ENCODE measurements at places on chromosomes 5 and 9. TPM values are rescaled to one million over a fixed set of nuclear protein-coding genes. Genes with fewer than 3 reads are reported as not detected.

PCDHGA2 gene
- total RNA-seq, result 0.13 TPM

ECSCR gene
- not detected for total RNA-seq

SLC36A3 gene
- total RNA-seq, result not detected

PRR16 gene
- 2.8 TPM for total RNA-seq

CYLC2 gene
- not detected for total RNA-seq

IL4 gene
- total RNA-seq, result not detected

CAMK2A gene
- 0.13 TPM for total RNA-seq

CCDC180 gene
- total RNA-seq, result 2.3 TPM

FOXD4 gene
- not detected for total RNA-seq

RARS1 gene
- 101 TPM for total RNA-seq

CDKN2A gene
- total RNA-seq, result 404 TPM

GRCh38 chr9:21141427-21141882 lies at the start of gene IFNW1:
Gene IFNW1 (minus strand): TSS chr9:21141832. CDS start chr9:21141570, 262 bp downstream.
- no peak for DNase-seq

DNA sequence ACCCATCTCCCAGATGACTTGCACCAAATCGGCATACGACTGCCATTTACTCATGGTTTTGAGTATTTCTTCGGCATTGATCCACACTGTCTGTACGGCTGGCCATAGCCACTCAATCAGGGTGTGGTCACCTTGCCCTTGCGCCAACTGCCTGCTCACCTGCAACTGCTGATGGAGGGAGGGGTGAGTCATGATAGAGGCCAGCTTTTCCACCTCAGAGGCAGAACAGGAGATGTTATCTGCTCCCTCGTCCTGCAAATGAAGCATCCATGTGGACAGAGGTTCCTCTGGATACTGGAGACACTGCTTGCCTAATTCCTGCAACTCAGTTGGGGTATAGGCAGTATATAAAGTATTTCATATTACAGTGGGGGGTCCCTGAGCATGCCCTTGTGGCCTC lies 85.6 kb upstream of the ATP10B start:
- DNase-seq, result no peak

DNA sequence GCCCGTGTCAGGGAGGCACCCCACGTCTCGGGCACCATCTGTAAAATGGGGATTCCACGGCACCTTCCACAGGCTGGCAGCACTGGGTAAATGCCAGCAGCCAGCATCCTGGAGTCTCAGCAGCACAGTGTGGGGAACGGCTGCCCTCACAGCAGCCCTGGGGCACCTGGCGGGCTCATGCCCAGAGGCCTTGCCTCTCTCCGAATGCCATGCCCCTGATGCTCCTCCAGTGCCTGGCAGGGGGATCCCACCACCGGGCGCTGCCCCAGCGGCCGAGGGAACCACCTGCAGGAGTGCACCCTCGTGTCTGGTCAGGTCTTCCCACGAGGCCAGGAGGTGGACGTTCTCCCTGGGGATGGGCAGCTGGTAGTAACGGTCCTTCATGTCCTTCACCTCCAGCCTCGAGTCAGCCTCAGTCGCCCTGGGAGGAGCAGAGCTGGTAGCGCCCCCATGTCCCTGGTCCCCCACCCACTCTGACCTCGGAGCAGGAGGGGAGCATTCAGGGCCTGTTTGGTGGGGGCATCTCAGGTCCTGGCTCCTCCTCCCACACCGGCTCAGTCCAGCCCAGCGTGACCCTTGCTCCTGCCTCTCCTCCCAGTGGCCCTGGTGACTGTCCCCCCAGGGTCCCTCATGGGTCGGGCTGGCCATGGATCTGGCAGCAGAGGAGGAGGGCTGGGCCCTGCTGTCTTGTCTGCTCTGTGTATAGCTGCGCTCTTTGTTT lies 49.9 kb upstream of the NRARP start:
- DNase-seq, result no peak

GRCh38 chr9:130608554-130609134 lies 29.3 kb downstream of the FUBP3 start:
- DNase-seq, result no peak

- no peak for DNase-seq
Observed at GRCh38 chr5:111960476-111961215, 203.7 kb upstream of the NREP start.

- DNase-seq, result no peak
Observed at GRCh38 chr5:146902471-146902870, 23.9 kb upstream of the PPP2R2B start.

- peak; percentile 62 for DNase-seq
Observed at GRCh38 chr5:4879693-4880303, 260.3 kb upstream of the ADAMTS16 start.

DNA sequence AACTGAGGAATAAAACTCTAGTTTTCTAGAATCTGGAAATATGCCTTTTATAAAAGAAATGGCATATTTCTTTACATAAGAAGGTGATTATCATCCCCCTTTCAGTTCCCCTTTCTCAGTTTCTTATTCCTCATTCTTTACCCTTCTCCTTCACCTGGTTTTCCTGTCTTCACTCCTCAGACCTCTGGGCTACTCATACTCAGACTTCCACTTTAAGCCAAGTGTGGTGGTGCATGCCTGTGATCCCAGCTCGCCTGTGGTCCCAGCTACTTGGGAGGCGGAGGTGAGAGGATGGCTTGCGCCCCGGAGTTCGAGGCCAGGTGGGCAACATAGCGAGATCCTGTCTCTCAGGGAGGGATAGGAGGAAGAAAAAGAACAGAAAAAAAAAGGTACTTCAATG lies 57.2 kb downstream of the RANBP6 start:
- DNase-seq, result no peak

- DNase-seq, result no peak
Observed at GRCh38 chr9:85605905-85606304, 135.8 kb downstream of the AGTPBP1 start.

DNA sequence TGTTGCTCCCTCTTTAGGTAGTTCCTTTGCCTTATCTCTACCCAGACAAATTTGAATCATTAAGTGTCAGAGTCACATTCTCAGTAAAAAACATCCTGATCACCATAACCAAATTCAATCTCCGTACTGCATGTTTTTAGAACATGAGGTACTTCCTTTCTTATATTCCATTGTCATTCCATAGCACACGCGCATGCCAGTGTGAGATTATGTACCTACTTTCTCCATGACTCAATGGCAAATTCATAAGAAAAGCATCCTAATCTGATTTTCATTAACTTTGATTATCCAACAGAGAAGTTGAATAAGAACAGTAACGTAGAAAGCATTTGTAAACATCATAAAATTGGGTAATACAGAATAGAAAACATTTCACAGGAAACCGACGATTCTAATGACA lies 1118.6 kb upstream of the CDH9 start:
- DNase-seq, result no peak

- DNase-seq, result peak; percentile 84
Observed at GRCh38 chr5:148569948-148570347, 84.4 kb downstream of the HTR4 start.

- no peak for DNase-seq
Observed at GRCh38 chr5:181200816-181201215, 4.2 kb downstream of the TRIM7 start.

- DNase-seq, result no peak
Observed at GRCh38 chr9:3858961-3859360, 333.2 kb upstream of the RFX3 start.

GRCh38 chr5:7456206-7456605 lies 60.3 kb downstream of the ADCY2 start:
- DNase-seq, result no peak

DNA sequence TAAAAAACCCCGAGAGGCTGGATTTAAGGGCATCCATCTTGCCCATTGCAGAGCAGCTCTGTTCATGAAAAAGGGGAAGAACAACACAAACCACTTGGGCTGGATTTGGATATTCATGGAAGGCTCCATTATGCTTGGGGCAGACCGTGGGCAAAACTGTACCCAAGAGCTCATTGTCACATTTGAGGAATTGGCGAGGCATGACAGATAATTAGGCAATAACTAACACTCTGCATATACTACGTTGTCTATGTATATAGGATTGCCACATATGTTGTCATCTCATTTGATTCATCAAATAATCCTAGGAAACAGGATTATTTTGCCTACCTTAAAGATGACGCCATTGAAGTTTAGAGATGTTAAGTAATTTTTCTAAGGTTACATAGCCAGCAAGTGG lies 255.4 kb downstream of the SMARCA2 start:
- DNase-seq, result no peak

DNA sequence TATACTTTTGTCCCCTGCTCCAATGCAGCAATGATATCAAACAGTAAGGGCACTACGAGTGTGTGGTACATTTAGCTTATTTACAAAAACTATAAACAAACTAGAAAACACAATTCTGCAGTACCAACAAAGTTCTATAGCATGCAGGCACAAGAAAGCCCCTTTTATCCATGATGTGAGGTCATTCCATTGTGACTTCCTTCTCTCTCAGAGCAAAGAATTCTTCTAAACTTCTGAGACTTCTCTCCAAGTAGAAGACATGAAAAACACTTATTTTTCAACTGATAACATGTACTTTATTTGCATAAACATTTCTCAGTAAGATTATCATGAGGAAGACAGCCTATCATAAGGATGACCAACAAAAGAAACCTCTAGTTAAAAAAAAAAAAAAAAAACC lies 569.8 kb downstream of the TLE1 start:
- DNase-seq, result no peak

GRCh38 chr9:70229026-70229425 lies 29.8 kb upstream of the SMC5 start:
- no peak for DNase-seq

DNA sequence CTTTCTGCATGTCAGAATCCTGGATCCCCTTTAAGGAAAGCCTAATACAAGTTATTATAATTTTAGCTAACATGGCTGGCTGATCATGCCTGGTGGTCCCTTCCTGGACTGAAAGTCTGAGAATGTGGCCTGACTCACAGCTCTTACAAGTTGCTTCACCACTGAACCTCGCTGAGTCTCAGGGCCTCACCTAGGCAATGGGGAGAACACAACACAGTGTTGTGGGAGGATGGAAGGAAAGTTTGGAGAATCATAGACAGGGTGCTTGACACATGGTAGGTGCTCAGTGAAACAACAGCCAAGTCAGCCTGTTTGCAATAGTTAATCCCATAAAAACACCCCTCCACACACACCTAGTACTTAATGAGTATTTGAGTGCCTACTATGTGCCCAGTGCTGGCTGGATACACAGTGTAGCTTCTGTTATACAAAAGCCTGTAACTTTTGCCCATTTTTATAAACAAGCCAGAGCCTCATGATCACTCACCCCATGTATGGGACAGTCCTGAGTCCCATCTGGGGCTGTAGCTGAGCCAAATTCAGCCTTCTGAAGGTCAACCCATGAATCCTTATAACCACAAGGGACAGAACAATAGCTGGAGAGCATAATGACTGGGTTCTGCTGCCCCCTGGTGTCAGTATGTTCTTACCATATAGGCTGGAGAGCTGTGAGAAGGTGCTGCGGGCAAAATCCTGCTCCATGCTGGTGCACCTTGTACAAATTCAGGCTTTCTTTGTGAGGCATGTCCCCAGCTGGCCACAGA lies 3.9 kb downstream of the ACSL6 start:
- DNase-seq, result peak; percentile 64

GRCh38 chr5:103847060-103847459 lies 284.5 kb upstream of the NUDT12 start:
- DNase-seq, result no peak

- no peak for DNase-seq
Observed at GRCh38 chr9:79013715-79014610, 557.8 kb upstream of the TLE4 start.

DNA sequence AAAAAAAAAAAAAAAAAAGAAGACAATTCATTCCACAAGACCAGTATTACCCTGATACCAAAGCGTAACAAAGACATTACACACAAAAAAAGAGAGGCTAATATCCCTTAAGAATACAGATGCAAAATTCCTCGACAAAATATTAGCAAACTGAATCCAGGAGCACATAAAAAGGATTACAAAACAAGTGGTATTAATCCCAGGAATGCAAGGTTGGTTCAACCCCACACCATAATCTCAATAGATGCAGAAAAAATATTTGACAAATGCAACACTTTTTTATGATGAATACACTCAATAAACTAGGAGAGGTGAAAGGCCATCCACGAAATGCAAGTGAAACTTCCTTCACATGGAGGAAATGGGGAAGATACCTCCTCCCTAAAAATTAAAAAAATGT lies 80.1 kb upstream of the TLR4 start:
- DNase-seq, result no peak

DNA sequence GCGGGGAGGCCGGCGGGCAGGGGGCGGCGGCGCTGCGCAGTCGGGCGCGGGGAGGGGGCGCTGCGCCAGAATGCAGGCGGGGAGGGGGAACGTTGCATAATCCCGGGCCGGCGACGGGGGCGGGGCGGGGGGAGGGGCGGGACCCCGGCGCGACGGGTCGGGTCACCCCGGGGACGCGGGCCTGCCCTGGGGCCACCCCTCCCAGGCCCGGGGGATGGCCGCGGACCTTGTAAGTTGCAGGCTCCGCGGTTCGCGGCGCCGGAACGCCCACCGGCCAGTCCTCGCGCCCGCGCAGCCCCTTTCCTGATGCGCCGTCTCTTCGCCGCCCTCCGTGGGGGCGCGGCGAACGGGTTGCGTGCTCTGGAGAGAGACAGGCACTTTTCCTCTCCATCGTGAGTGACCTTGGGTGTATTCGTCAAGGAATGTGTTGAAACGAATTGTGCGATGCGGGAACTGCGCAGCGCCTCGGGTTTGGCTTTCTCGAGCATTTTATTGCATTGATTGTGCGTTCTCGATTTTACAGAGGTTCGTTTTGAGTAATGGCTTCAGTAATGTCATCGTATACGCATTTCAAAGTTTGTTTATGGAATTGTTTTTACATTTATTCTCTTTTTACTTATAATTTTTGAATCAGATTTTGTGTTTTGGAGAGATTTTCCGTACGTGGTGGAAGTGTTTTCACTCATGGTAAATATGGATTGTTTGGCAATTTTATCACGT lies 802 bp downstream of the SPIN1 start:
- peak; percentile 72 for DNase-seq

GRCh38 chr9:36823934-36824333 lies 210.1 kb downstream of the PAX5 start:
- DNase-seq, result no peak

DNA sequence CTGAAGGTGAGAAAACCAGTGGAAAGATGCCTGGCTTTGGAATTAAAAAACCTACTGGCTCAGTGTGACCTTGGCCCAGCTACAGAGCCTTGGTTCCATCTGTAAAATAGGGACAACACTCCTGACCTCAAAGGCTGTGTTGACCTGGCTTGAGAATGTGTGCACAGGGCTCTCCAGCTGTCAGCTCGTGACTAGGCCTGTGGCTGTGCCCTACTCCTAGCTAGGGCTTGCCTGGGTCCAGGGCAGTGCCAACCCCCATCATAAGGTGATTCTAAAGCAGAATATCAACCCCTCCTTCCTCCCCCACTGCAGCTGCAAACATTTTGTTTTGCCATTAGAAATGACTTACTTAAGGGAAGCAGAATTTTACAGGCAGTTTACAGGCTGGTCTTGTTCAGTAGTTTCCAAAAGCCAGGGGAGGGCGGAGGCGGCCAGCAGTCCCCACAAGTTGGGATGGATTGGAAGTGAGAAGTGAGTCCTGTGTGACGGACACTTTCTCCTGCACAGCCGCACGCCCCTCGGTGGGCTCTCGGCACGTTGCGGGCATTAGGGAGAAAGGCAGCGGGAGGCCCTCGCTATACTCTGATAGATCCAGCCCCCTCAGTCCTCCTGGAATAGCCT lies 7.3 kb downstream of the PITX1 start:
- DNase-seq, result no peak
